ENCODE measurements at places on chromosomes 16 and 17.
A peak's percentile ranks its signal among the peaks of the same experiment; 100 is the strongest.

DNA sequence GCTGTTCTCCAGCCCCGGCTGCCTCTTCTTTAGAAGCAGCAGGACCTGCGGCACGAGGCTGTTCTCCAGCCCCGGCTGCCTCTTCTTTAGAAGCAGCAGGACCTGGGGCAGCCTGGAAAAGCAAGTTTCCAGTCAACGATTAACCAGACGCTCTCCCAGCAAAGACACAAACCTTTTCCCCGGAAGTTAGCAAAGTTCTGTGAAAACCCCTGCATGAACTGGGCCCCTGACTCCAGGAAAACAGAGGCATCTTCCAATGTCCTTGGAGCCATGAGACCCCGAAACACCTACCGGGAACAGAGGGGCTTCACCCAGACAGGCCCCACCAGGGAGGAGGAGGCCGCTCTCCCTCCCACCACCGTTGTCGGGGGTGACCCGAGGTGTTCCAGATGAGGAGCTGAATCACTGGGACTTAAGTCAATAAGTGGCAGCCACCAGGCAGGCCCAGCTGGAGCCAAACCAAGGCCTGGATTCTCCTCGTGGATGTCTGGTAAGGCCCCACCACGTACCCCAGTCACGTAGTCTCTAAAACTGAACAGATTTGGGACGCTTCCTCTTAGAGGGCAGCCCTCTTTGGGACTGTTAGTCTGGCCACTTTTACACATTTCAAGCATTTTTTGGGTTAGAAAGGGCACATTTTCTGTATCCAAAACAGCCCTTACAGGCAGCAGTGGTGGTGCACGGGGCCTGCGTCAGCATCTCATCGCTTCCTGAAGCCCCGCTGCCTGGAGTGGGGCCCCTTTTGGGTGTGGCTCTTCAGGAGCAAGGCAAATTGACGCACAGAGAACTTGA lies at the start of gene RPH3AL:
Gene RPH3AL, minus strand, starts transcription at position 387 of the 792 bp plus-strand sequence. CDS start 25,264 bp downstream, outside the sequence.
- DNase-seq: no peak

DNA sequence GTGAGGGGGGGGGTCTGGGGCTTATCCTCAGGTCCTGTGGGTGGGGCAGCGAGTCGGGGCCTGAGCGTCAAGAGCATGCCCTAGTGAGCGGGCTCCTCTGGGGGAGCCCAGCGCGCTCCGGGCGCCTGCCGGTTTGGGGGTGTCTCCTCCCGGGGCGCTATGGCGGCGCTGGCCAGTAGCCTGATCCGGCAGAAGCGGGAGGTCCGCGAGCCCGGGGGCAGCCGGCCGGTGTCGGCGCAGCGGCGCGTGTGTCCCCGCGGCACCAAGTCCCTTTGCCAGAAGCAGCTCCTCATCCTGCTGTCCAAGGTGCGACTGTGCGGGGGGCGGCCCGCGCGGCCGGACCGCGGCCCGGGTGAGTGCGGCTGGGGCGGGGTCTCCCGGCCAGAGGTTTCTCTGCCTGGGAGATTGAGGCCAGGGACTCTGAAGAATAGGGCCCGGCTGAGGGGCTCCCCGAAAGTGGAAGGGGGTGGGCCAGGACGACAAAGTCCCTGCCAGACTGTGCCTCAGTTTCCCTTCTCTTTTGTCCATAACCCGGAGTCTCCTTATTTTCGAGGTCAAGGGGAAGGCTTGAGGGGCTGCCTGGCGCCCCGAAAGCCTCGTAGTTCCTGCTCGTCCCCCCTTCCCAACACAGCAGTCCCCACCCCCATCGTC lies at the start of gene FGF11:
Gene FGF11, plus strand, starts transcription at position 51 of the 651 bp plus-strand sequence. Its CDS starts 109 bp downstream, at position 160.
- no peak for DNase-seq

- no peak for DNase-seq
These were observed 26.0 kb upstream of the RSL1D1 start for GRCh38 chr16:11877374-11877773.

DNA sequence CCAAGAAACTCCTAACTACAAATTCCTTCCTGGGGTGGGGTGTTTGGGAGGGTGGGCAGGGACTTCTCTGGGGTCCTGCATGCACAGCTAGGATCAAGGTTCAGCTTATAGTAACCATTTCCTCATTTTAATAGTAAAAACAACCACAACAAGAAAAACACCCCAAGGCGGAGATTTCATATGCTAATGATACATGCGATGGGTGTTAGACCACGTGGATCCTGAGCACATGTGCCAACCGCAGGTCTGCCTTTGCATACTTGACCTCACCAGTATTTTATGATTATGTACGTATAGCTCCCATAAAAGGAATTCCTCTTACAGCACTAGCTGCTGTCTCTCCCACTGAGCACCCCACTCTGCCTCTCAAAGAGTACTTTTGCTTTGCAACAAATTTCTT lies 1.9 kb downstream of the KRTAP4-11 start:
- no peak for DNase-seq

GRCh38 chr16:19085679-19086200 lies 18.3 kb downstream of the COQ7 start:
- DNase-seq: no peak

DNA sequence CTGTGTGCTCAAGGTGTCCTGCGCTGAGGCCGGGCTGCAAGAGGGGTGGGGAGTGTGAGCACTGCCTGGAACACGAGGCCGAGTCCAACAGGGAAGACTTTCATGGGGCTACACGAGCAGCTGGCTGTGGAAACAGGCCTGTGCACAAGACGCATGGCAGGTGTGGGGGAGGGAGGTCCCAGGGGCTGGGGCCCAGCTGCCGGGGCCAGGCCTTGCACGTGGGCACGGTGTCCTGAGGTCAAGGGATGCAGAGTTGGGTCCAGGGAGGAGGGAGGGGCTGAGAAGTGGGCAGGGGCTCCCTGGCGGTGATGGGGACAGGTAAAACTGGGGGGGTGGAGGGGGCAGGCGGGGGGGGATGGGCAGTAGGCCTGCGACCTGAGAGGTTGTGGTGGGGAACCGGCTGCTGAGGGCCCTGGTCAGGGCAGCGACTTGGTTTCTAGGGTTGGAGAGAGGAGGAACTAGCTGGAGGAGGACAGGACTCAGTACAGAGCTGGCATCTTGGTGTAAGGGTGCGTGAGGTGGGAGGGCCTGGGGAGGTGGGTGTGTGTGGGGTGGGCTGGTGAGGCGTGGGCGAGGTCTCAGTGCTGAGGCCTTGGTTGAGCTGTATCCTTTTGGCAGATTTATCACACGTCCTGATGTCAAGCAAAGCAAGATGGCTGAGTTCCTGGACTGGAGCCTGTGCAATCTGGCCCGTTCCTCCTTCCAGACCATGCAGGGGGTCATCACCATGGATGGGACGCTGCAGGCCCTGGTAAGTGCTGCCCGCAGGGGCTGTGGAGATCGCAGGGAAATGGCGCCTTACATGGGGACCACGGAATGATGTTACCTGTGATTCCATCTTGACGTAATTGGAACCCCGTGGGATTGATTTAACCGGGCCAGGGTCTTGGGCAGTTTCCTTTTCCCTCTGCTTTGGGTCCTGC lies 29.4 kb downstream of the TBCD start:
- no peak for DNase-seq

DNA sequence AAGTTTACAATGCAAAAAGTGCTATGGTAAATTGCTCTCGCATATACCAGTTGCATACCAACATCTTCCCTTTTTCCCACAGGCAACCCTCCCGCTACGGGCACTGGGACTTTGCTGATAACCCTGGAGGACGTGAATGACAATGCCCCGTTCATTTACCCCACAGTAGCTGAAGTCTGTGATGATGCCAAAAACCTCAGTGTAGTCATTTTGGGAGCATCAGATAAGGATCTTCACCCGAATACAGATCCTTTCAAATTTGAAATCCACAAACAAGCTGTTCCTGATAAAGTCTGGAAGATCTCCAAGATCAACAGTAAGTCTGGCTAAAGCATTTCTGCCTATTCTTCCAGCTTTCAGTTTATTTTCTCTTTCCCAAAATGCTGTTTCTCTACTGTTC lies 27.9 kb upstream of the HSBP1 start:
- no peak for DNase-seq

DNA sequence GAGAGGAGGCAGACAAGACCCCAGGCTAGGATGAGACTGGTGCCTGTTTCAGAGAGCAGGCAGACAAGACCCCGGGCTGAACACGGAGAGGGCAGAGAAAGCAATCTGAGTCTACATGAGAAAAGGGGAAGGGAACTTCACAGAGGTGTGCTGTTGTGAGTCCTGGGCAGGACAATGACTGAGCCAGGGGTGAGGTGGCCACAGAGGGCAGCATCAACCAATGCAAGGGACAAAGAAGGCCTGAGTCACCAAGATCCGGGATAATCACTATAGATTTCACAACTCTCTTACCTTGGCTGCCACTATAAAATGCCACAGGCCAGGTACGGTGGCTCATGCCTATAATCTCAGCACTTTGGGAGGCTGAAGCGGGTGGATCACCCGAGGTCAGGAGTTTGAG lies 89.0 kb downstream of the SLC39A11 start:
- DNase-seq: no peak

DNA sequence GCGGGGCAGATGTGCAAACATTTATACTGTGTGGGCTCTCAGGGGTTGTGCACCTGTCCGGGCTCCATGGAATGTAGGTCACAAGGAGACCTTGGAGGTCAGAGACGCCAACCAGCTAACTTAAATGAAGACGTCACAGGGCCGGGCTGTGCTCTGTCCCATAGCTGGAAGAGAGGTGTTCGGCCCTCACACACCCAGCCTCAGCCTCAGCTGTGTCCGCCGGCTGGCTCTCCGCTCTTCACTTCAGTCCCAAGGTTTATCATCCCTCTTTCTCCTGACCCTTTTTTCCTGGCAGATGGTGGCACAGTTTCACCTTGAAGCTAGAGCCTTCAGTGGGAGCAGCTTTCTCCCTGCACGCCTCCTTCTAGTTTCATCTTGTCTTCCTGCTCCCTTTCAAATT lies 6.0 kb upstream of the RBFOX3 start:
- DNase-seq: no peak

- DNase-seq: no peak
These were observed 16.1 kb upstream of the ADAMTS18 start for GRCh38 chr16:77450790-77451487.

DNA sequence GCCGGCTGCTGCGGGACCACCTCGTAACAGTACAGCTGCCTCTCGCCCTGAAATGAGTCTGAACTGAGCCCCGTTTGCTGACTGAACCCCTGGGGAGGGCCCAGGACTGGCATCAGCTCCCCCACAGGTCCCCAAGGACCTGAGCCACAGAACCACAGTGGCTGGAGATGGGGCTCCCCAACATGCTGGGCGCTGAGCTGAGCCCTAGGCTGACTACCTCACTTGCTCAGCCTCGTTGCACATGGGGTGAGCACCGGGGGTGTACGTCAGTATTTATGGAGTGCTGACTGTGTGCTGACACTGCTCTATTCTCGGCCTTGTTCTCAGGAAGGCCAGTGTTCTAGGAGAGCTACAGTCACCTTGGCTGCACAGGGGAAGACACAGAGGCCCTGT lies 6.6 kb upstream of the VASN start:
- no peak for DNase-seq

GRCh38 chr16:15790458-15790857 lies 66.4 kb downstream of the MYH11 start:
- DNase-seq: no peak

DNA sequence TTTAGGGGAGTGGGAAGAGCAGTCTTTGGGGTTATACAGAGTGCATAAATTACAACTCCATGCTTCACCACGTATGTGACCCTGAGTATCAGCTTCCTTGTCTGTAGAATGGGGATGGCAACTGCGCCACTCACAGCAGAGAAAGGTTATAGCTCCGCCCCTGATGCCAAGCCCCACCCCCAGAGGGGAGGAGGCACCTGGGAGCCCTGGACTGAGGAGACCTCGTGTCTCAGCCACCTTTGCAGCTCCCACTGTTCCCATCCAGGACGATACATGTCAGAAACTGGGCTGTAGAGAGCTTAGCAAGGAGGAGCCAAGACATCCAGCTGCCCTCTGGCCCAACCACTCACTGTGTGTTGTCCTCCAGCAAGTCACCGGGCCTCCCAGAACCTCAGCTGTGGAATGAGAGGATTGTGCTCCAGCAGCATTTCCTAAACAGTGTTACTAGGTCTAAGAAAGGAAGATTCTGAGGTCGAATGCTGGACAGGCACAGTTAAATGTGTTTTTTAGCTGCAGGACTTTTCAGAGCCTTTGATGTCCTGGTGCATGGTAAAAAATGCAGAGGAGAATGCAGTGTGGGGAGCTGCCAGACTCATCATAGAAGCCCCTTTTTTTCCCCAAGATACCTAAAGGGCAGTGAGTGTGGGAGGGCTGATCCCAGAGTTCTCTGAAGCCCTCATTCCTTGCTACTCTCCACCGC lies 49.4 kb downstream of the BEAN1 start:
- DNase-seq: no peak

GRCh38 chr16:5722116-5722619 lies 624.6 kb upstream of the EEF2KMT start:
- DNase-seq: no peak

DNA sequence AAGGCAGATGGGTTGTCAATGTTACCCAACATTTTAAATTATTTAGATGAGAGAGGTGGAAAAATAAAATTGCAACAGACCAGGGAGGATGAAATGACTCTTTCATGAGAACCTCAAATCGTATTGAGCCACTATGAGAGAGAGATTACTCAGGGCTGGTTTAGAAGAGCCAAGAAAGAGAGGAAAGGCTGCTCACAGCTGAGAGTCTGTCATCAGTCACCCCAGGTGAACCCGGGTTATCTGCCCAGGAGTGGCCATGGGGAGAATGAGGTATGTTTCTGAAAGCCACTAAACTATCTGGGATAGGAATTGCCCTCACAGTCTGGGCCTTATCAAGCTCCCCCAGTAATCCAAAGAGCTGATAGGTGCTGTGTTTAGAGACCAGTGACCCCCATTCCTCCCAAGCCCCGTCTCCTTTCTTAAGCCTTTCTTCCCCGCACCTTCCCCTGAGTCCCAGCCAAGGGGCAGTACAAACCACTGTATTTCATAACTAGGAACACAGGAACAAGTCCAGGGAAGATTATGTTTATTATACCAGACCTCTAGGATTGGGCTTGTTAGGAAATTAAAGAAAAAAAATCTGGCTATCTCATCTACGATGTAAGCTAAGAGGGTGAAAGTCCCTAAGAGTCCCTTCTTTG lies 158.9 kb upstream of the NOL11 start:
- DNase-seq: no peak

- DNase-seq: no peak
These were observed 24.7 kb downstream of the AXIN2 start for GRCh38 chr17:65536573-65537342.

GRCh38 chr16:51450909-51451308 lies 299.8 kb upstream of the SALL1 start:
- DNase-seq: no peak

GRCh38 chr16:85948138-85948509 lies 49.2 kb downstream of the IRF8 start:
- no peak for DNase-seq

DNA sequence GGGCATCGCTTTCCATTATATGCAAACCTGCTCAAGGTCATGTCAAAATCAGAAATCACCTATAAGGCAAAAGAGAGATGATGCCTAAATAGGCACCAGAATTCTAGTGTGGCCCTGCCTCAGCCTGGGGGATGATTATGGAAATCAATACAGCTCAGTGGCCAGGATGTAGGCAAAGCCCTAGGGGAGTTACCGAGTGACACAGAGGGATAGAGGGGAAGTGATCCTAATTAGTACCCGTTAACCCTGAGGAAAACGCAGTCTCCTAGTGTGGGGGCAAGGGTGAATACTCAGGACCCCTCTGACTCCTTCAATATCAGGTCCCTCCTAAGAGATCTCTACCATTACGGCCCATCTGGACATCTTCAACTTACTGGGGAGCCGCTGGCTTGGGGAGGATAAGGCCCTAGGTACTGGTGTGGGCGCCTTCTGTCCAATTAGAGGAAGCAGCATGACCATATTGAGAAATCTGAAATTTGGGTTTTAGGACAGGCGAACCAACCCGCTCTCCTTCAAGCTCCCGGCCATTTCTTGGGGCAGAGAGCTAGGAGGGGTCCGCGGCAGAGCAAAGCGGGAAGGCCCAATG lies 725 bp downstream of the NT5C3B start:
- DNase-seq: no peak

- DNase-seq: peak; percentile 66
These were observed 44.9 kb downstream of the OTOA start for GRCh38 chr16:21708533-21709115.
